ENCODE measurements at places on chromosomes 1 and 21.

DNA sequence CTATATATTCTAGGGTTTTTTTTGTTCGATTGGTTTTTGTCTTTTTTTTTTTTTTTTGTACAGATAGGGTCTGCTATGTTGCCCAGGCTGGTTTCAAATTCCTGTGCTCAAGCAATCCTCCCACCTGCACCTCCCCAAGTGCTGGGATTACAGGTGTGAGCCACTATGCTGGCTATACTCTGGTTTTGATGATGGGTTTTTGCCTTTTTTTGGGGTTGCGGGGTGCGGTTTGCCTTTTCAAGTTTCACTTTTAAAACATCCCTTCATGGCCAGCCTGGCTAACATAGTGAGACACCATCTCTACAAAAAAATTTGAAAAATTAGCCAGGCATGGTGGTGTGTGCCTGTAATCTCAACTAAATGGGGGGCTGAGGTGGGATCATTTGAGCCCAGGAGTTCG, 10.0 kb downstream of the KDM5B start:
- no peak for DNase-seq

GRCh38 chr1:205480349-205480985, 24.0 kb upstream of the CDK18 start:
- no peak for DNase-seq

DNA sequence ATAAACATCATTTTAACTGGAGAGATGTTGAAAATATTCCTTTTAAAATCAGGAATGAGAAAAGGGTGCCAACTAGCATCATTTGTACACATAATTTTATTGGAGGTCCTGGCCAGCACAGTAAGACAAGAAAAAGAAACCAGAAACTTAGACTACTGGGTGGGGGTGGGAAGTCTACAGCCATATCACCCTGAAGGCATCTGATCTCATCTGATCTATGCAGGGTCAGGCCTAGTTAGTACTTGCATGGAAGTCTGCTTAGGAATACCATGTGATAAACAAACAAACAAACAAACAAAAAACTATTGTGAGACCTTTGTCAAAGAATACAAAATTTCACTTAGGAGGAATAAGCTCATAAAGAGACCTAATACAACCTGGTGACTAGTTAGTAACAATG, 54.2 kb downstream of the EIF2B3 start:
- DNase-seq: no peak

DNA sequence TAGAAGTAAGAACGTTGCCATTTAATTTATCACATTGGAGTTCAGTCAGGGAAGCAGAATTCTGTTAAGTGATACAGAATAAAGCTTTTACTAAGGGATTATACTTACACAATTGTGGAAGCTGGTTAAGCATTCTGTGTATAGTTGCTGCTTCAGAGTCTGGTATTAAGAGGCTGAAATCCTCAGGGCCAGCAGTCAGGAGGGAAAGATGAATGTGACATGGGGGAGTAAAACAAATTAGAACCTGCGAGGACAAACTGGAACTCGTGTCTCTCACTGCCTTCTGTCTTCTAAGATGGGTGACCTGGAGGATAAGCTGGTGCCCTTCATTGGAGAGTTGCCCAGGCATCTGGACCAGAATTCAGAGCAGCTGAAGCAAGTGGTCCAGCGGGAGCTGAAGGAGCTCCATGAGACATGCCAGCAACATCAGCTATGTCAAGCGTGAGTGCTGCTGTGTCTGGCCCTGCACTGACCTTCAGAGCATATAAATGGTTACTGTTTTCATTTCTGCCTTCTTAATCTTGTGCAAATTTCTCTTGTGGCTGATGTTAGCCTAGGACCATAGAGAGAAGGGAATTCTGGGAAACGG, 23.0 kb downstream of the MARK1 start:
- peak; percentile 23 for DNase-seq

- DNase-seq: peak; percentile 69
These were observed 28.6 kb downstream of the AGPAT3 start for GRCh38 chr21:43893536-43894205.

- DNase-seq: no peak
These were observed 148.7 kb downstream of the SETD4 start for GRCh38 chr21:35911412-35912191.

DNA sequence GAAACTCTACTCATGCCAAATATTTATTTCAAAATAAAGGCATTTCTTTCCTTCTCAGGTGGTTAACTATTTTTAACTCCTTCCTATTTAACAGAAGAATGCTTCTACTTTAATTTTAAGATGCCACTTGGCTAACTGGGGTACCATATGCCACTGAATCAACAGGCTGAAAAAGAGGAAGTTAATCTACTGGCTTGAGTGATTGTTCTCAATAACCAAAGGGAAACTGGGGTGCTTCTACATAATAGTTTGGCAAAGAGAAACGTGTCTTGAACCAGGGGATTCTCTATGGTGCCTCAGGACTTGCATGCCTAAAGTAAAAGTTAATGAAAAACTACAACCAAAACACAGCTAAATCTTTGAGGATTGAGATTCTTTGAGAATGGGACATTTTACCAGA, 142.6 kb downstream of the DENND1B start:
- no peak for DNase-seq

GRCh38 chr1:160646711-160647328, at the start of gene SLAMF1:
SLAMF1 (minus strand) TSS chr1:160647044; CDS start chr1:160646945, 99 bp downstream.
- peak; percentile 22 for DNase-seq

DNA sequence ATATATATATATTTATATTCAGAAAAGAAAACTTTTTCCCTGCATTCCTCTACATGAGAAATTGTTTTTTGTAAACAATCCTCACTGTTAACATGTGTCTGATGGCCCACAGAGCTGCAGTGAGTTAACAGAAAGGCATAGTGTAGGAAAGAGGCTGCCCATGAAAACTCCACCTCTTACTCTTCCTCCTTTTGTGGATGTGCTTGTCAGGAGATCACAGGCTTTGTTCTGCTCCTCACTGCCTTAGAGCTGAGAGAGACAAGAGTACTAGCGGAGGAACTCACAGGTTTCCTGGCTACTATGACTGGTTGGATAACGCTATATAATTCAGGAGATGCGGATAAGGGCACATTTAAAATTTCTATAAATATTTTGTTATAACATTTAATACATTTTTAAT, 200.6 kb downstream of the BRINP3 start:
- DNase-seq: no peak

- DNase-seq: peak; percentile 30
These were observed 67.1 kb downstream of the HIVEP3 start for GRCh38 chr1:41851589-41851988.

- DNase-seq: no peak
These were observed 355.7 kb upstream of the DUSP10 start for GRCh38 chr1:222097588-222097987.

DNA sequence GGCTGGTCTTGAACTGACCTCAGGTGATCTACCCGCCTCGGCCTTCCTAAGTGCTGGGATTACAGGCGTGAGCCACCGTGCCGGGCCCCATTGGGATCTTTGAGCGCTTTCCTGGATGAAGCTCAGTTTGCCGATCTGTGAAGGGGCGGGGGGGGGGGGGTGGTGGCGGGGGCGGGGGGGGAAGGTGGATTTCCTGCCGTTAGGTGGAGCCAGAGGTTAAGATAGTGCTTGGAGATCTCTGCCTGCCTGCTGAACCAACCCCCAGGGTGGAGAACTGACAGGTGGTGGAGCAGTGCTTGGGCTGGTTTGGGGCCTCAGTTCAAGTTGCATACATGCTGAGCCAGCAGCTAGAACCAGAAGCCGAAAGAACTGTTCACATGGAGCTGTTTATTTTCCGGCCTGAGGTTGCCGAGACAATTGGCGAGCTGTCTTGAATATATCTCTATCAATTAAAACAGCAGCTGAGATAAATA, 1.7 kb downstream of the TMCC2 start:
- peak; percentile 86 for DNase-seq

- peak; percentile 84 for DNase-seq
These were observed 4.5 kb upstream of the CD101 start for GRCh38 chr1:116997066-116997465.

- DNase-seq: no peak
These were observed 68.5 kb downstream of the RGS2 start for GRCh38 chr1:192877283-192877886.

GRCh38 chr21:25186273-25186672, 421.0 kb downstream of the MRPL39 start:
- DNase-seq: peak; percentile 2

DNA sequence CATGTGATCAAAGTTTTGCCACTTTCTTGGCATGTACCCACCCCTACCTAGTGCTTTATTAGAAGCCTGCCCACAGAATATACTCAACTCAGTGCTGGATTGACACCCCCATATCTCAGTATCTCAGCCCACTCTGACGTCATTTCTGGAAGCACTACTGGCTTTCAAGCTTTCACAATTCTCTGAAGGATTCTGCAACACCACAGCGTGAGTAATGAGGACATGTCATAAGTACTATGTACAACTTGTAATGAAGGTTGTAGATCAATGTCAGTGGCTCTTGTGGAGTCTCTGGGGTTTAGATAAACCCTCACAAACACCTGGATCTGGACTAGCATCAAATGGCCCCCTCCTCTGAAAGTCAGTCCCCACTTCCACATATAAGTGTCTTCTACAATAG, 57.2 kb downstream of the TNFSF4 start:
- DNase-seq: peak; percentile 15

DNA sequence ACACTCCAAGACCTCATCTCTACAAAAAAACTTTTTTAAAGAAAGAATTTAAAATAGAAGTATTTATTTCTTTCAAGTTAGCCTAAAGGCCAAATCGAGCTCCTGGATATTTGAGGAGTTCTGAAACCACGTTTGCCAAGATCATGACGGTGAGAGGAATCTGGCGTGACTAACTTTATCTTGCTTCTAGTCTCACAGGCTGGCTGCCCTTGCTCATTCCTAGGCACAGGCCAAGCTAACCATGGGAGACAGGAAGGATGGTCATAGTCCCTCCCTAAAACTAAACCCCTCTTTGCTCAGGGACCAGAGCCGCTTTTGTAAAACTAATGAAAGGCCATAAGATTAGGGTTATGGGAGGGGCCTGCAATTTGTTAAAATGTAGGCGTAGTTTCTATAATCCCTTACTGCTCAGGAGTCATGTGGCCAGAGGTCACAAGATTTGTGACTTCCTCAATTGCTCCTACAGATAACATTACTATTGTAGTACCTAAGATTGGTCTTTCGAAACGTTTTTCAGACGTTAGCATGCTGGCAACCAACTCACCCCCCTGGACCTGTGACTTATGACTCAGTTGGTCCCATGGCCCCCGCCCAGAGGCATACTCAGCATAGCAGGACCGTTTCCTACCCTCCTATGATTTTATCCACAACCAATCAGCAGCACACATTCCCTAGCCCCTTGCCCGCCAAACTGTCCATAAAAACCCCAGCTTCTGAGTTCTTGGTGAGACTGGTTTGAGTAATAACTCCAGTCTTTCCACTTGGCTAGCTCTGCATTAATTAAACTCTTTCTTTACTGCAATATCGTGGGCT, 425.0 kb downstream of the SMYD3 start:
- DNase-seq: no peak

- no peak for DNase-seq
These were observed 206.0 kb downstream of the CAMTA1 start for GRCh38 chr1:6991266-6991665.

GRCh38 chr1:8825985-8826481, 8.6 kb upstream of the RERE start:
- peak; percentile 40 for DNase-seq

GRCh38 chr21:42039911-42040351, 29.8 kb upstream of the ZBTB21 start:
- no peak for DNase-seq

GRCh38 chr1:213564215-213564659, 423.5 kb upstream of the PROX1 start:
- no peak for DNase-seq

DNA sequence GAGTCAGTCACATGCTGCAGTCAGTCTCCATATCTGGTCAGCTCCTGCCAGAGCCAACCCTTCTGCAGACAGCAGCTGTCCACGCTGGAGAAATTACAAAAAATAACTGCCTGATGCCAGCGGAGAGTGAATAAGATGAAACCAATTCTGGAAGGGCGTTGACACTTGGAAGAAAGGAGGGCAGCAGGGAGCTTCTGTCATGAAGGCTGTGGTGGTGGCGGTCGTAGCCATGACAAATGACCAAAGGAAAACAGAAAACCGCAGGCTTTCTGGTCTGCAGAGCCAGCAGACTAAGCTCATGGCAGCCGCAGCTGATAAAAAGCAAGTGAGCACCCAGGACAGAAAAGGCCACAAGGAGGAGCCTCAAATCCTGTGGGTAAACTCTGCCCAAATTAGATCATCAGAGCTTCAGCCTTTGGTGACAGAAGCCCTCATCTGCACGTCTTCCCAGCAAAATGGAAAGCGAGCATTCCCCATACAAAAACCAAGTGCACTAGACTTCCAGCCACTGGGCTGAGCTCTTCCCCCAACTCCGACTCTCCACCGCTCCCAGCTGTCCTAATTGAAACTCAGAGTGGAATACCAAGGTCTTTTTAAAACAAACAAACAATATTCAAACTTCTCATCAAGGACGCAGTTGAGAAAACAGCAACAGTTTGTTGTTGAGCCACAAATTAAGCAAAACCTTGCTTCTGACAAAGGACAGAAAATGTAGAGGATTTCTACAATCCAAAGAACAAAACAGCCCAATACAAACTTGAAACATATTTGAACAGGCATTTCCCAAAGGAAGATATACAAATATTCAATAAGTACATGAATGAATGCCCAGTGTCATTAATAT, 28.7 kb downstream of the RSPH1 start:
- DNase-seq: peak; percentile 48

- no peak for DNase-seq
These were observed 272.2 kb downstream of the NPHP4 start for GRCh38 chr1:5720045-5720444.

- DNase-seq: no peak
These were observed 16.0 kb downstream of the SLC26A9 start for GRCh38 chr1:205927247-205927646.

DNA sequence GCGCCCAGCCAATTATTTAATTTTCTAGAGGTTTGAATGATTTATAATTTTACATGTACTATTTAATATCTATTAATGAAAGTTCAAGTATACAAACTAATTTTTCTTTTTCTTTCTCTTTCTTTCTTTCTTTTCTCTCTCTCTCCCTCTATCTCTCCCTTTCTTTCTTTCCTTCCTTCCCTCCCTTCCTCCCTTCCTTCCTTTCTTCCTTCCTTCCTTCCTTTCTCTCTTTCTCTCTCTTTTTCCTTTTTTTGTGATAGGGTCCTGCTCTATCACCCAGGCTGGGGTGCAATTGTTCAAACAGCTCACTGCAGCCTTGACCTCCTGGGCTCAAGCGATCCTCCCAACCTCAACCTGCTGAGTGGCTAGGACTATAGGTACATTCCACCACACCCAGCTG, 16.1 kb upstream of the KIF14 start:
- DNase-seq: no peak
